ENCODE measurements at places on chromosomes 3 and 15. TPM values are rescaled to one million over a fixed set of nuclear protein-coding genes. Genes with fewer than 3 reads are reported as not detected.

DNA sequence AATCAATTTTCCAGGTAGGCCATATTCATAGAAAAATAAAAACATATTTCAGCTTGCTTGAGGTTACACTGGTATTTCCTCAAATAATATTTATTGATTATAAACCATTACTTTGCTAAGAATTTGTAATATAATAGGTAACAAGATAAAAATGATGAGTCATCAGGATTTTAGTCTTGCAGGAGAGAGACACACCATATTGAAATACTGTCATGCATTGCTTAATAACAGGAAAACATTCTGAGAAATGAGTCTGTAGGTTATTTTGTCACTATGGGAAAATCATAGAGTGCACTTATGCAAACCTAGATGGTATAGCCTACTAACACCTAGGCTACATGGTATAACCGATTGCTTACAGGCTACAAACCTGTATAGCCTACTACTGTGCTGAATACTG lies 990.5 kb downstream of the OTOL1 start:
- no peak for DNase-seq

- DNase-seq, result no peak
These were observed 28.6 kb downstream of the FAM174B start for GRCh38 chr15:92627014-92627413.

GRCh38 chr15:38071211-38071972 lies 137.0 kb downstream of the TMCO5A start:
- DNase-seq, result no peak

GRCh38 chr15:63931556-63931955 lies 97.8 kb upstream of the HERC1 start:
- peak; percentile 42 for DNase-seq

GRCh38 chr3:28212681-28213080 lies 28.7 kb upstream of the CMC1 start:
- DNase-seq, result no peak

- DNase-seq, result no peak
These were observed 47.1 kb downstream of the CAPN7 start for GRCh38 chr3:15253023-15253697.

GRCh38 chr3:40593351-40593750 lies 68.6 kb downstream of the ZNF621 start:
- DNase-seq, result no peak

- DNase-seq, result no peak
These were observed 153.9 kb upstream of the TBL1XR1 start for GRCh38 chr3:177351206-177351605.

DNA sequence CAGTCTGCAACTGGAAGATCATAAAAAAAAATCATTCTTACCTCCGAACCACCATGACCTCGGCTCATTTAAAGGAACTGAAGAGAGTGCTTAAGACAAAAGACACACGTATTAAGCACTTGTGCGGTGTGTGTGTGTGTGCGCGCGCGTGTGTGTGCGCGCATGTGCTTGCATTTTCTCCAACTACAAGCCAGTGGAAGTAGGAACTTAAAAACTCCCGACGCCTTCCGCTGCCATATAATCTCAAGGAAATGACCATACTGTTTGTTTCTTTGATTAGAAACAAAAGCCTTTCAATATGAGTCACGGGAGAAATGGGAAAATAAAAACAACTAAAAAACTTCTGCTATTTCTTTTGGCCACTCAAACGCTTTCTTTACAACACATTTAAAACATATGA lies 32.4 kb downstream of the FRMD4B start:
- no peak for DNase-seq

GRCh38 chr15:71562251-71562650 lies 248.1 kb upstream of the NR2E3 start:
- no peak for DNase-seq

DNA sequence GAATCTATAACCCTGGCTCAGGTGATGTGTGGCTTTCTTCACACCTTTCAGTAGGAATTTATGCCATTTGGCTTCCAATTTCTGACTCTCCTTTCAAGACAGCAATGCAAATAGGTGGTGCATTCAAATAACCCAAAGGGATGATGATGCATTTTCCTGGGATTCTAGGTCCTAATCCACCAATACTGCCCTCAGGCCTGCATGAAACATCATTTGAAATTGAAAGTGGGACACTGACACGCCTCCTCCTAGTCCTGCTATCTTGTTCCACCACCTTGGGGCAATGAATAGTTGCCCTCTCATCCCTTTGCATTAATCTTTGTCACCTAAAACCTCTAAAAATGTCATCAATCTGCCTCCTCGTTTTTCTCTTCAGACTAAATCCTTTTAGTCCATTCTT lies 198.4 kb upstream of the ST8SIA2 start:
- no peak for DNase-seq

- peak; percentile 64 for DNase-seq
These were observed 44.4 kb downstream of the ADAMTSL3 start for GRCh38 chr15:83698294-83698693.

DNA sequence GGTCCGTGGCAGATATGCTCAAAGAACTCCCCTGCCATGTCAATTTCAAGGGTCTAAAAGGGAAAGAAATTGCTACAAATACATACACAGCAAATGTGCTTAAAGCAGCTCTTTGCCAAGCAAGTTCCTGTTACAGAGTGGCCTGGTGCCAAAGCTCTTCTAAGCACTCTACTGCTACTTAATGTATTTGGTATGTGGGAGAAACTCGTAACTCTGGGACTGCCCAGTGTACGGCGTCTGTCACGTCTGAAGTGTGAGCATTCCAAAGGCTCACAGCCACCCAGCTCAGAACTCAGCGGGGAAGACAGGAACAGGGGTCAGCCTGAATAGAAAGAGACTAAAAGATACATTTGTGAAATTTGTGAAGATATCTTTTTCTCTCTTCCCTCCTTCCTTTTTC lies 54.6 kb downstream of the RBMS3 start:
- peak; percentile 80 for DNase-seq

GRCh38 chr3:101850246-101851051 lies 1.1 kb downstream of the NFKBIZ start:
- DNase-seq, result no peak

DNA sequence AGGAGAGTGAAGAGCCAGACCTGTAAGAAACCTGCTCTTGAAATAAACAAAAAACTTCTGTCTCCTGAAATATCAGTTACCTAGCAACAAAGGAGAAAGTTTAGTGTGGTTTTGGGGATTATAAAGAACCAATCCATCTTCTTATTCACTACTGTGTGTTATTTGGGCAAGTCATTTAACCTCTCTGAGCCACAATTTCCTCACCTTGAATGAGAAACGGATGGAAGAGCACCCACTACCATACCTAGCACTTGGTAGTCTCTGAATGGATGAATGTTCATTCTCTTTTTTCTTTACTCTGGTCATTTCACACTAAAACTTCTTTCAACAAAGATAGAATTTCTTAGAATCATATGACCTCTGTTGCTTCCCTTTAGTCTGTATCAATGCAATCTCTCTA lies 45.2 kb downstream of the PTPN9 start:
- no peak for DNase-seq

- no peak for DNase-seq
These were observed 34.9 kb downstream of the RUBCN start for GRCh38 chr3:197701841-197702240.

GRCh38 chr15:33204087-33204486 lies 9.6 kb upstream of the FMN1 start:
- DNase-seq, result no peak

- DNase-seq, result no peak
These were observed 30.7 kb downstream of the CHD2 start for GRCh38 chr15:92930776-92931175.

DNA sequence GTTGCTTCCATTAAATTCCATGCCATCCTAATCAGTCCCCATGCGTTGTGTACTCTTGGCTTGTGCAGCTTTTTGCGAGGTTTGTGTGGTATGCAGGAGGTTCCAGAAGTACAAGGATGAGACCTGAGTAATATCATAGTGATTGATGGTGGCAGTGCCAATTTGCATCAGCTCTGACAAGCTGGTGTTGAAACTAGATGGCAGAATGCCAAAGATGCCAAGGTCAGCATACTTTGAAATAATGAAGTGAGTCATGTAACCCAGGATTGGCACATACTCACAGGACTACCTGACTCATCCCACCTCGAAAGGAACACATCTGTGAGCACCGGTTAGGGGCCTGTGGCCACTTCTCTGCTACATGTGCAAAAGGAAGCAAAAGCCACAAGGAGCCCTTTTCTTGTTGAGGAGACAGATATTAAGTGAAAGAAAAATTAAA lies 14.3 kb downstream of the KAT2B start:
- no peak for DNase-seq

GRCh38 chr15:72908713-72909112 lies 125.2 kb upstream of the ADPGK start:
- DNase-seq, result no peak

DNA sequence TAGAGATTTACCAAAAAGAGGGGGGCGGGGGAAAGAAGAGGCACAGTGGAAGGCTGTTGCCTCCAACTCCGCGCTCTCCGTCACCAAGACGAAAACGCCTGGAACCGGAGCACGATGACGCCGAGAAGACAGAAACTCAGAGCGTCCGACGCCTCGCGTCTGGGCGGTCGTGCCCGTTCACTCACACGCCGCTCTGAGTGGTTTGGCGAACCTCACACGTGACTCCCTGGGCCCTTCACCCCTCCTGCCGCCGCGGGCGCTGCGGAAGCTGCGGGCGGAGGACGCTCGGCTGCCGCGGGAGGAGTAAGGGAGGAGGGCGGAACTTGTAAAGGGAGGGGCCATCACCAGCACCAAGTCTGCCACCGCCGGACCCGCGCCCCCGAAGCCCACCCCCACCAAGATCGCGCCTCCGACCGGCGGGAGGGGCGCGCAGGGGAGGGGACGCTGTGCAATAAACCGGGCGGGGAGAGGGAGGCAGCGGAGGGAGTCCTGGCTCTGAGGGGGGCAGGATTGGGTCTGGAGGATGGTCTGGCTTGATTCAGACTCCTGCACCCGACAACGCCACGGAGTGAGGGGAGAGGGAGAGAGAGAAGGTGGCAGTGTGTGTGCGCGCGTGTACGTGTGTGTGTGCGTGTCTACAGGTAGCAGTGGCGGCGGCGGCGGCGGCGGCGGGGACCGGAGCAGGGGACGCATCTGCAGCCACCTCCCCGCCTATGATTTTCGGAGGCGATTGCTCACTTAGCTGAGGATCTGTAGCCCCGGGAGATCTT lies 1.9 kb upstream of the NLGN1 start:
- peak; percentile 92 for DNase-seq

- DNase-seq, result no peak
These were observed 1.6 kb downstream of the SPRED1 start for GRCh38 chr15:38254051-38254883.

- peak; percentile 39 for DNase-seq
These were observed 138.0 kb upstream of the SMAD3 start for GRCh38 chr15:66927201-66928077.

DNA sequence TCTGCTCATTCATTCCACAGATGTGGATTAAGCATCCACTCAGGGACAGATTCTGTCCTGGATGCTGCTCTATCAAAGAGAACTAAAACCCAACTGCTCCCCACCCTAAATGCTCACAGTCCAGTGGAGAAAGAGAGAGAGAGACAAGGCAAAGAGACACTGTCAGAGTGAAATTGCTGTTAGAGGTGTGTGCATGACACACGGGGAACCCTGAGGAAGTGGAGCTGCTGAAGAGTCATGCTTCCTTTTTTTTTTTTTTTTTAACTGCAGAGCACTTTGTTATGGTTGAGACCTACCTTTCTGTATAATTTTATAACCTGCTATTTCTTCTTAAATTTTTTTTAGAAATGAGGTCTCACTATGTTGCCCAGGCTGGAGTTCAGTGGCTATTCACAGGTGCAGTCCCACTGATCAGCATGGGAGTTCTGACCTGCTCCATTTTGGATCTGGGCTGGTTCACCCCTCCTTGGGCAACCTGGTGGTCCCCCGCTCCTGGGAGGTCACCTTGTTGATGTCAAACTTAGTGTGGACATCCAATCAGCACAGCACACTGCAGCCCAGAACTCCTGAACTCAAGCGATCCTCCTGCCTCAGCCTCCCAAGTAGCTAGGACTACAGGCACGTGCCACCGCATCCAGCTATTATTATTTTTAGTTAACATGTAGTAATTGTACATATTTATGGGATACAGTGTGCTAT lies 18.2 kb upstream of the PSTPIP1 start:
- DNase-seq, result no peak

DNA sequence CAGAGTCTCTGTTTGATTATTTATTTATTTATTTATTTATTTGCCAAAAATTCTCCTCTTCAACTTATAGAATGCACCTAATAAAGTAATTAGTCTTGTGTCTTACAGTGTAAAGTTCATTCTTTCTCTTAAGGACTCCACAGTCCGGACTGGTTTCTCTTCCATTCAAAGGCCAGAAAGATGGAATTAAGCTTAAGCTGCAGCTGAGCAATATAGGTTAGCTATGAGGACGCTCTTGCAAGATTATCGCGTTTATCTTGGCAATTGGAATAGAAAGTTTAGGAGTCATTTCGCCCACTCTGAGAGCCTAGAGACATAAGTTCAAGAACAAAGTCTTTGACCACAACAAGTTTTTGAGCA lies 15.0 kb downstream of the TAGLN3 start:
- no peak for DNase-seq

GRCh38 chr3:165636684-165637015 lies 200.6 kb downstream of the BCHE start:
- DNase-seq, result no peak

GRCh38 chr3:153273217-153273616 lies 111.2 kb downstream of the RAP2B start:
- DNase-seq, result no peak

DNA sequence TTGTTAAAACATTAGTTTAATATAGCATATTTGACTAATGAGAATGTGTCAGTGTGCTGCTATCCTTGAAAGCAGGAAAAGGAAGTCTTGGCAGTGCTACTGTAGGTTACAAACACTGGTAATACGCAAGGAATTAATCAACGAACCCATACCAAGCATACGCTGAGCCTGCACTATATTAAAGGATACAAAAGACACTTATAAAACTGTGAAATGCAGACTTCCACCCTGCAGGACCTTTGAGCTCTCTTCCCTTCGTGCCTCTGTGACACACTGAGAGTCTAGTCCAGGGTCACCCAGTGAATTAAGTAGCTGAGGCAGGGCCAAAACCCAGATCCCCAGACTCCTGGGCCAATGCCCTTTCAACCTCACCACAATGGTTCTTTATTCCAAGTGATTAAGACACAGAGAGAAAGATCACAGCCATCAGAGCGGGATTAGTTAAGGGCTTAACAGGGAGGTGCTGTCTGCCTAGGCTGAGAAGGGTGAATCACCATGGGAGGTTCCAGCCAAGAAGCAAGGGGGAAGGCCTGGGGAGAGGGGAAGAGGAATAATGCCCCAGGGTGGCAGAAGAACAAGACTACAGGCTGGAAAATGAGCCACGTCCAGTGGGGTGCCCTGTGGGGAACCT lies 6.8 kb downstream of the ANXA2 start:
- no peak for DNase-seq

- no peak for DNase-seq
These were observed 146.5 kb downstream of the FILIP1L start for GRCh38 chr3:99967796-99968195.

FRMD4B gene
- 48.6 TPM for total RNA-seq

ADPRH gene
- total RNA-seq, result 9.3 TPM

MKRN2OS gene
- not detected for total RNA-seq

TMPRSS7 gene
- not detected for total RNA-seq

SENP7 gene
- 38.2 TPM for total RNA-seq

LRTM1 gene
- total RNA-seq, result not detected

GOLGA6L7 gene
- total RNA-seq, result not detected

EEF1AKMT4 gene
- total RNA-seq, result 1.3 TPM

ADAMTS9 gene
- total RNA-seq, result 185 TPM

GMNC gene
- not detected for total RNA-seq

SCN11A gene
- 0.71 TPM for total RNA-seq

GP9 gene
- total RNA-seq, result 0.53 TPM

SAXO2 gene
- total RNA-seq, result 2.0 TPM
